ENCODE measurements at places on chromosomes 4 and X.

DNA sequence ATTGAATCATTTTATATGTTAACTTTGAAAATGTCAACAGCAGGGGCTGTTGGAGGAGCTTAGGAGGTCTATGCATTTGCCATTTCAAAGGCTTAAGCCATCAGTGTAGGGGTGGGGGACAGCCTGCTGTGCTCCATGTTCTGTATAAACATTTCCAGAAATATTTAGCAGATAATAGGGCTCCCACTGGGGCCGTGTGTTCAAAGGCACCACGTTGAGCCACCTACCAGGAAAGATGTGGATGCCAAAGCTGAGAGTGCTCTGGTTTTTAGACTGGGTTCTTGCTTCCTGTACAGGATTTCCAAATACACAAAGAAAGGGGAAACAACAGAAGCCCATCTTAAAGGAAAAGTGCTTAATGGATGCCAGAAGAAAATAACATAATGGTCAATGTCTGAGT, 219.5 kb downstream of the CENPC start:
- no peak for DNase-seq

- no peak for DNase-seq
These were observed 395.9 kb downstream of the GPAT3 start for GRCh38 chr4:83931659-83932438.

GRCh38 chr4:67911141-67911540, 27.3 kb upstream of the TMPRSS11D start:
- no peak for DNase-seq

DNA sequence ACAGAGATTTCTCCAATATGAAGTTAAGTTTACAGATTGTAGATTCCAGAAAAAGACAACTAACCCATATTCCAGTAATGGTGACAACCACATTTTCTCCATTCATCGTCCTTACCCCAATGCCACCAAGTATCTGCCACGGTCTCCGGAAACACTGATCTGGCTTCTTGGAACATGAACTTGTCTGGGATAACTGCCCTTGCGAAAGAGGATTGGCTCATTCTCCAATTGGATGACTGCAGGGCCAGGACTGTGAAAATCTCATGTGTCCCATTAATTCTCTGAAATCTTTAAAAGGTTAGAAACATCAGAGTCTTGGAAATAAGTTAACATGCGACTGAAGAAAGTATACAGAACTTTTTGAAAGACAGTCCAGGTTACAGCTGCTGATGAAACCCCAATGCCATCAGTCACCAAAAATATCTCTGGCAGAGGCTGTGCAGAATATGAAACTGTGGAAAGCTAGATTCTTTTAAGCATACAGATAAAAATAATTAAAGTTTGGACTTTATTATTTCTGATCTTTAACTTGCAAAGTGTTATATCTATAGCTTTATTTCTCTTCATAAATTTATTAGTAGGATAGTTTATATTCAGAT, 496.9 kb downstream of the PPARGC1A start:
- DNase-seq, result no peak

- no peak for DNase-seq
These were observed 13.7 kb downstream of the ARX start for GRCh38 chrX:25001808-25002660.

- no peak for DNase-seq
These were observed 29.7 kb upstream of the LNX1 start for GRCh38 chr4:53620956-53621355.

- no peak for DNase-seq
These were observed 110.0 kb downstream of the IRF2 start for GRCh38 chr4:184364100-184364921.

- no peak for DNase-seq
These were observed 17.1 kb downstream of the NAT8L start for GRCh38 chr4:2075987-2076907.

Measured in stimulated activated CD4-positive, alpha-beta T cell treated with anti-CD3 and anti-CD28 coated beads, Interleukin-4, amount 100 ng/mL, for 48 hours (primary cell).